CD8-positive, alpha-beta memory T cell (primary cell): ENCODE measurements at places on chromosomes 2 and 18. TPM values are rescaled to one million over a fixed set of nuclear protein-coding genes. Genes with fewer than 3 reads are reported as not detected.

- H3K4me3 ChIP-seq: no peak overlapping the region
- H3K36me3 ChIP-seq: no peaks in the 10 kb centered on the region
- H3K27ac ChIP-seq: no peak overlapping the region
Measured at GRCh38 chr18:7535436-7536205, 31.5 kb upstream of the PTPRM start.

- H3K4me1 ChIP-seq: no peaks in the 10 kb centered on the region
- no peaks in the 10 kb centered on the region for H3K27me3 ChIP-seq
- DNase-seq: no peak
- H3K36me3 ChIP-seq: no peaks in the 10 kb centered on the region
- H3K27ac ChIP-seq: no peak overlapping the region
- no peak overlapping the region for H3K4me3 ChIP-seq
Measured at GRCh38 chr2:217223222-217223930, 363.5 kb upstream of the TNP1 start.

DNA sequence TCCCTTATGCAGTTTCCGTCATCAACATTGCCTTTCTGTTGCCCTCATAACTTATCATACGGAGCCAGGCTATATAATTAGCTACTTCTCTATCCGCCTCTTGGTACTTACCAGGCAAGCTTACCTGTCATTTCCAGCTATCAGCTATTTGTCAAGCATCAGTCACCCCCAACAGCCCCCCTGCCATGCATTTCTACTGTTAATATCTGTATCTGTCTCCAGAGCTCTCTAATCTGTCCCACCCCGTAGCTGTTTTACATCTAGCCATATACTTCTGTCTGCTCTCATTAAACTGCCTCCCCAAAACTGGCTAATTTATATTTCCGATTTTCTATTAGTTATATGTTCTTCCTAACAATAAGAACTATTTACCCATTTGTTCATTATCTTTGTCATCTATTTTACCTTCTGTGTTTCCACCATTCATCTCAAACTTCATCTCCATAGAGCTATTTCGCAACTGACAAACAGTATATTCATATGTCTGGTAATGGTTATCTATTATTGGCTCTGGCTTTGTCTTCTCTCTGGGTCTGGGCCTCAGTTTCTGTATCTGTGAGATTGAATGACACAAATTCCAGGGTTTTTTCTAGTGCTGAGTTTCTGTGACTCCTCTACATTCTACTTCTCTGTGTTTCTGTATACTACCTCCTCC is 9.6 kb downstream of the EMX1 start:
- H3K36me3 ChIP-seq: no peaks in the 10 kb centered on the region
- no peaks in the 10 kb centered on the region for H3K4me1 ChIP-seq
- H3K27ac ChIP-seq: no peak overlapping the region
- no peak for DNase-seq
- peaks cover 52% of the 10 kb centered on the region for H3K27me3 ChIP-seq
- H3K4me3 ChIP-seq: no peak overlapping the region

- no peak overlapping the region for H3K27ac ChIP-seq
- no peaks in the 10 kb centered on the region for H3K36me3 ChIP-seq
- no peaks in the 10 kb centered on the region for H3K4me1 ChIP-seq
Measured at GRCh38 chr2:112335600-112335999, 60.2 kb downstream of the ZC3H6 start.

DNA sequence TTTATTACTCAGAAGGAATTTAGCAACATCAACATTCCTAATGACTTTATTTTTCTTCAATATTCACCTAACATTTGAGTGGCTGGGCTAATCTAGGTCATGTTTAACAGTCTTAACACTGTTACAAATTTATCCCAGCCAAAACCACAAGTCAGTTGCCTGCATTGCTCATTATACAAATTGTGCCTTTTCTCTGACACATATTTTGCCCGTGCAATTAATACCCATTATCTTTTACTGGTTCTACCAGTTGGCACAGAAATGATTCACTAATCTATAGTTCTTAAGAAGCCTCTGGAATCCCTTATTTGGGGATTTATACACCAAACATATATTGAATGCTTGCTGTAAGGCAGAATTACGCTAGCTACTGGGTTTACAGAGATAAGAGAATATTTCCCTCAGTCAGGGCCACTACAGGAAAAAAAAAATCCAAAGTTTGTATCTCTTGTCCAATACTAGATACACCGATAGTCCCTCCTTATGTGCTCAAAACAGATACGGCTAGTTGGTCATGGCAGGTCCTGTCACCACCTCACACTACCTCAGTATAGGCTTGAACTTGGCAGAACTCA is 46.3 kb downstream of the ZCCHC2 start:
- DNase-seq: no peak
- peaks cover 43% of the 10 kb centered on the region for H3K36me3 ChIP-seq
- no peaks in the 10 kb centered on the region for H3K4me1 ChIP-seq
- no peak overlapping the region for H3K4me3 ChIP-seq
- no peaks in the 10 kb centered on the region for H3K27me3 ChIP-seq

GRCh38 chr2:232310121-232310520 is 68.4 kb upstream of the ALPP start:
- H3K27me3 ChIP-seq: no peaks in the 10 kb centered on the region
- peaks cover 58% of the 10 kb centered on the region for H3K4me1 ChIP-seq

DNA sequence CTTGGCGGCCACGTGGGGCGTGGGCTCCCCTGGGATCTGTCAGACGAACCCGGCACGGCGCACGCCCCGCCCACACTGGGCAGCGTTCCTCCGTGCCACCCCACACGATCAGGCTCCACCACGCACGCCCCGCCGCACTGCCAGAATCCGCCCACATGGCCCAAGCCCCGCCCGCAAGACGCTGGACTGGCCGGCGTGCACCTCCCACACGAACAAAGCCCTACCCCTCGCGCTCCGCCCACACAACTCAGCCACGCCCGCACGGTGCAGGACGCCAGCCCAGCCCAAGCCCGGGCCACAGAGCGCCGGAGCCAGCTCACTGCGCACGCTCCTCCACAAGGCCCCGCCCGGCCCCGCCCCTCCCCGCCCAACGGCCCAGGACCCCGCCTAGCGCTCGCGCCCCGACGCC is 555 bp downstream of the TMEM18 start:
- no peak for DNase-seq
- H3K27ac ChIP-seq: peak overlapping the region; percentile 38
- H3K36me3 ChIP-seq: no peaks in the 10 kb centered on the region
- H3K4me3 ChIP-seq: peak overlapping the region; percentile 74
- no peaks in the 10 kb centered on the region for H3K27me3 ChIP-seq

- DNase-seq: no peak
- H3K27ac ChIP-seq: no peak overlapping the region
- no peaks in the 10 kb centered on the region for H3K27me3 ChIP-seq
- no peaks in the 10 kb centered on the region for H3K36me3 ChIP-seq
- H3K4me1 ChIP-seq: no peaks in the 10 kb centered on the region
Measured at GRCh38 chr2:227260041-227260440, 65.0 kb upstream of the MFF start.

DNA sequence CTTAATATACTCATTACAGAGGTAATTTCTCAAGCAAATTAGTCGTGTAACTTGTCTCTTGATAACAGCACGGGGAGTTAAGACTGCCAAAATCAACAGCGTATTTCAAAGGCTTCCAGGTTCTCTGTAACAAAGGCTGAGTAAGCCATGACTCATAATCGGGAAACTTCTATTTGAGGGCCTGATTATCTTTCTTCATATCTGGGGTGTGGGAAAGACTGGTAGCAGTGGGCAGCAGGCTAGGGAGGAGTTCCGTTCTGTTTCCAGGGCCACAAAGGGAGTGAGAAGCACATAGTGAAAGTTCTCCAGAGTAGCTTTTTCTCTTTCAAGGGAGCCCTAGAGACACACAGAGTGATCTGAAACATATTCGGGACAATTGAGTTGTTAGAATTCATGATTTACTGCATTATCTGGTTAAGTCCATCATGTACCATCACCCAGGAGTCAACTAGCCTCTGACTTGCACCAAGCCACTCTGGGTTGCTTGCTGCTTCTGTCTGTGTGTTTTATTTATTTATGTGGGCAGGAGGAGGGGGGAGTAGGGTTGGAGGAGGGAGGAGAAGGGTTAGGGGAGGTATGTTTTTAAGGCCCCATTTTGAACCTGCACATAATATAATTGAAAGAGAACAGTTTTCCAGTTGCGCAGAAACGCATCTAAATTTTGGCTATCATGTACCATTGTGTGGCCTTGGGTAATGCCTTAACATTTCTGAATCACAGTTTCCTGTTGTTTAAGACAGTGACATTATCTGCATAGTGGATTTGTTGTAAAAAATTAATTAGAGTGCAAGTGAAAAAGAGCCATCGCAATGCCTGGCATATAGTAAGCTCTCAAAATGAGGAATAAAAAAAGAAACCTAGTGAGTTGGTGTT is 80.5 kb upstream of the ITPRID2 start:
- H3K4me3 ChIP-seq: no peak overlapping the region
- H3K4me1 ChIP-seq: no peaks in the 10 kb centered on the region
- DNase-seq: no peak

DNA sequence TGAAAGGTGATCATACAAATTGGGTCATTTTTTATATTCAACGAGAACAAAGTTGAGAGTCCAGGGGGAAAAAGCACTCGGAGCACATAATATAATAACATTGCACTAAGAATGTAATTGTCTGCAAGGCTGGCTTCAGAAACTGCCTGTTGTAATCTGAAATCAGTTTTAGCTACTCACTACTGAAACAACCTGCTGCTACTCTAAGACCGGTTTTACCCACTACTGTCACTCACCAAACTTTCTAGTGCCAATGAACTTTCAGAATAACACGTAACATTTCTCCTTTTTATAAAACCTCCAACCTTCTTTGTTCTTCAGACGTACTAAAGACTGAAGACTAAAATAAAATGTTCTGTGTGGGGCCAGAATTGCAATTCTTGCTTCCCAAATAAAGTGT is 11.5 kb upstream of the CYB5A start:
- no peak for DNase-seq
- peaks cover 6% of the 10 kb centered on the region for H3K27me3 ChIP-seq
- H3K27ac ChIP-seq: no peak overlapping the region
- no peak overlapping the region for H3K4me3 ChIP-seq
- H3K36me3 ChIP-seq: no peaks in the 10 kb centered on the region

DNA sequence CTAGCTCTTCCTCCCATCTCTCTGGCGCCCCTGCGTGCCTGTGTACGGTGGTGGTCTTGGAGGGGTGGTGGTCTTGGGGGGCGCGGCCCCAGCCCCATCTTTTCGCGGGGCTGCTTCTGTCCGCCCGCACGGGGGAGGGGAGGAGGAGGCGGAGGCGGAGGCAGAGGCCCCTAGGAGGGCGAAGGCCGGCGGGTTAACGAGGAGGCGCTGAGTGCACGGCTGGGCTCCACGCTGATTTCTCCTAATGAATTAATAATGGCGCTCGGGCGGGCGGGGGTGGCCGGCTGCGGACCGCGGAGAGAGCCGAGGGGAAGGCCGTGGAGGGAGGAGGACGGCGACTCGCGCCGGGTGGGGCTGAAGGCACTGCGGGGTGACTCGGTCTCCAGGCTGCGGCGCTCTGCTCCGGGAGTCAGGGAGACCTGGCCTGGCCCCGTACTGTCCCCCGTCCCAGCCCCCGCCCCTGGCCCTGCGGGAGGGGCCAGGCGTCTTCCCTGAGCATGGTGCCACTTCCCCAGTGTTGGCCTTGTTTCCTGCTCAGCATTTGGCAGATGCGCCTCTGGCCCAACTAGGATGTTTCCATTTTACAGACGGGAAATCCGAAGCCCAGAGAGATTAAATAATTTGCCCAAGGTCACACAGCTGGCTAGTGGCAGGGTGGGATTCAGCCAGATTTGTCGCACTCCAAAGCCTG is 6.0 kb downstream of the GAREM2 start:
- H3K4me3 ChIP-seq: peak overlapping the region; percentile 17
- H3K36me3 ChIP-seq: no peaks in the 10 kb centered on the region
- H3K27me3 ChIP-seq: peaks cover 7% of the 10 kb centered on the region
- H3K4me1 ChIP-seq: peaks cover 5% of the 10 kb centered on the region
- no peak for DNase-seq

- H3K36me3 ChIP-seq: no peaks in the 10 kb centered on the region
- no peak overlapping the region for H3K27ac ChIP-seq
- H3K27me3 ChIP-seq: no peaks in the 10 kb centered on the region
- no peak overlapping the region for H3K4me3 ChIP-seq
- H3K4me1 ChIP-seq: no peaks in the 10 kb centered on the region
- DNase-seq: no peak
Measured at GRCh38 chr2:189411860-189412259, 29.4 kb upstream of the WDR75 start.

GRCh38 chr18:51516478-51517038 is 319.1 kb upstream of the MEX3C start:
- no peaks in the 10 kb centered on the region for H3K27me3 ChIP-seq
- H3K4me3 ChIP-seq: no peak overlapping the region
- DNase-seq: no peak
- no peak overlapping the region for H3K27ac ChIP-seq
- H3K4me1 ChIP-seq: no peaks in the 10 kb centered on the region

GRCh38 chr2:199309973-199310372 is 147.8 kb downstream of the SATB2 start:
- H3K27me3 ChIP-seq: no peaks in the 10 kb centered on the region
- H3K4me1 ChIP-seq: no peaks in the 10 kb centered on the region
- no peak for DNase-seq
- no peaks in the 10 kb centered on the region for H3K36me3 ChIP-seq
- H3K27ac ChIP-seq: no peak overlapping the region

- no peak overlapping the region for H3K27ac ChIP-seq
- no peak for DNase-seq
- H3K36me3 ChIP-seq: no peaks in the 10 kb centered on the region
- H3K4me1 ChIP-seq: no peaks in the 10 kb centered on the region
Measured at GRCh38 chr2:227033471-227034148, 130.4 kb downstream of the COL4A4 start.

DNA sequence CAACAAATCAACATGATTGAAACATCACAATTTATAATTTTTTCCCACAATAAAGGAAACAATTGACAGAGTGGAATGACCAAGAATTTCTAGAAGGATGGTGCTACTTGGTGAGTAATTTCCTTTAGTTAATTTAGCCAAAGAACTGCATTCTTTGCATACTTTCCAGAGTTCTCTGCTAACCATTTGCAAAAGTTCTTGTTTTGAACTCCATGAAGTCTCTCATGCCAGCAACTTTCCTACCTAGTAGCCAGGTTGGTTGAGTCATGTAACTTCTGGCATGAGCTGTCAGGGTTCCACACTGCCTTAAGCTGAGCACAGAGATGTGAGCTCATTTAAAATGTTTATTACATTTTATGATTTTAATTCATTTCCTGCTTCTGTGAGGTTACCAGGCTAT is 539.6 kb downstream of the PID1 start:
- no peaks in the 10 kb centered on the region for H3K4me1 ChIP-seq
- no peaks in the 10 kb centered on the region for H3K27me3 ChIP-seq

GAL3ST2 gene
- 0.16 TPM for total RNA-seq

TUBA4B gene
- total RNA-seq: not detected

CDH19 gene
- total RNA-seq: not detected

LRATD1 gene
- not detected for total RNA-seq

CYP26B1 gene
- not detected for total RNA-seq

DSC2 gene
- total RNA-seq: not detected

RPRM gene
- total RNA-seq: not detected

SKOR2 gene
- not detected for total RNA-seq

MAPK4 gene
- not detected for total RNA-seq

POTEJ gene
- total RNA-seq: not detected

DYNAP gene
- not detected for total RNA-seq

KATNAL2 gene
- 0.82 TPM for total RNA-seq
